ENCODE measurements at places on chromosomes 1 and 21.

DNA sequence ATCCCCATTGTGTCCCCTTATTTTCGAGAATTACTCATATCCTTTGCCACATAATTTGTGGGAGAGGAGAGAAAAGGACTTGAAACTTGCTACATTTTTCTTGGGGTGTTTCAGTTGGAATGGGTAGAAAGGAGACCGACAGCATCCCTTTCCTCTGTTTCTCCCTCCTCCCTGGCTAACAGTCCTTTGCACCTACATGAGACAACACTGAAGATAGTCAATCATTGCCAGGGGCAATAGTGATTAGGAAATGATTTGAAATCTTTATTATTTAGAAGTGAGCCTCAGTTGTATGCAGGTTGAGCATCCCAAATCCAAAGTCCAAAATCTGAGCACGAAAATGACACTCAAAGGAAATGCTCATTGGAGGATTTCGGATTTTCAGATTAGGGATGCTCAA, 7.8 kb upstream of the TARS2 start:
- no peak for DNase-seq

GRCh38 chr1:10759413-10760200, 36.8 kb downstream of the CASZ1 start:
- no peak for DNase-seq

DNA sequence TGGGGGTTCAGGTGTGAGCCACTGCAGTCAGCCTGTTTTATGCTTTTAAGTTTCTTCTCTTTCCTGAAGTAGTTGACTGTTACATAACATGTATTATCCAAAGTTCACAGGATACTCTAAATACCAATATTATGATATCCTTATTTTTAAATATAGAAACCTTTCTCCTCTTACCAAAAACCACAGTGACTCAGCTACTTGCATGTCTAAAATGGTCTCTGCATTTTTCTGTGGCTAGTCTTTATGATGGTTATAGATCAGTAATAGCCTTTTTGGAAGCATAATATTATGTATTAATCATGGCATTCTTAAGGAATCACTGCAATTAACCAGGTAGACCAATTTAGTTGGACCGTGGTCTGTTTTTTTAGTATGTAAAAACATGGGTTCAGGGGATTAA, 210.8 kb upstream of the CACYBP start:
- DNase-seq: no peak

DNA sequence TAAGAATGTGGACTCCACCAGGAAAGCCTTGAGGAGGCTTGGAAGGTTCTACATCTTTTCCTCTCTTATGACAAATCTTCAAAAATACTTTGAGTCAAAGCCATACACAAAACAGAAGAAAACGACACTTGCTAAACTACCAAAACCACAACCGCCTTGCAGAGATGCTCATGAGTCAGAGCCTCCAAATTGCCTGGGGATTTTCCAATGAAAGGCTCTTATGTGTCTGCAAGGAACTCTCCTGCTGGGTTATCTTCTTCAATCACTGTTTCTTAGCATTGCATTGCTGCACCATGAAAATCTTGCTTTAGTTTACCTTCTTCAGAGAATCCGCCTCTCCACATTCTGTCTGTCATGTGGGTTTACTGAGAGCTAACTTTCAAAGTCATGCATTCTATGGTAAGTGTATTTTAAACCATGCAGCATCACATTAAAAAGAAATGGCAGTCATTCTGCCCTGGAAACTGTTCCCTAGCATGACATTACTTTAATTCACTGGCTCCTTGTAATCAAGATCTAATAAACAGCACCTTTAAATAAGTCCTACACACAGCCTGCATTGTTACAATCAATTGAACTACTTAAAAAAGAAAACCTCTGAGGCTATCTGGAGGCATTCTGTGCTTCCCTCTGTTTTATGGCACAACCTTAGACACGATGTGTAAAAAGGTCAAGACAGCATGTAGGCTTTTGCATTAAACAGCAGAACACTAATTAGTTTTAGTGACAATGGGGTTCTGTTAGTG, 210.0 kb upstream of the FOXD3 start:
- DNase-seq: no peak

GRCh38 chr1:193486671-193487229, 300.3 kb upstream of the B3GALT2 start:
- no peak for DNase-seq

DNA sequence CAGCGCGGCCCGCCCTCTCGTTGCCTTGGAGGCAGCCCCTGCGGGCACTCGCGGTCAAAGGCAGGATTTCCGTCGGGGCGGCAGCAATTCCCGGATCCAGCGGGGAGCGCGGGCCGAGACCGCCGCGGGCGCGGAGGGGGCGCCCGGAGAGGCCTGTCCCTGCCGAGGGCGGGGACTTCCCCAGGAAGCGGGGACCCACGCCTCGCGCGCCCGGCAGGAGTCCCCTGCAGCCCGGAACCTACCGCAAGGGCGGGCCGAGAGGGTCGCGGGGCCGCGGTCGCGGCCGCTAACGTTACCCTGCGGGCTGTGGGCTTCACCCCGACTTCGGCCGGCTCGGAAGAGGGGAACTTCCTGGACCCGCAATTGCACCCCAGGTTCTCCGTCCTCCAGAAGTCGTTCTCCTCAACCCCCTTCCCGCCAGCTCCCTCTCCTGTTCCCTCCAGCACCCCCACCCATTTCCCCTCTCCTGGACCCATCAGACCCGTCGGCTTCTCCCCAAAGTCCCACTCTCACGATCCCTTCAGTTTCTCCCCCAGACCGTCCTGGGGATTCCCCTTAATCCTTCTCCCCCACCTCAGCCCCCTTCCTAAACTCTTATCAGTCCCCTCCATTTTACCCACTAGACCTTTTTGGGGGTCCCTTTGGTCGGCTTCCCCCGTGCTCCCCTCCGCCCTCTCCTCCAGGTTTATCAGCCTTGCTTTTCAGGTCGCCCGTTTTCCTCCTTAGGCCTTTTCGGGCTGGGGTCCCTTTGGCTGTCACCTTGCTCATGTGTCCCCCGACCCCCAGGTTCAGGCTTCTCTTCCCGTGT, 604 bp downstream of the FGR start:
- no peak for DNase-seq

DNA sequence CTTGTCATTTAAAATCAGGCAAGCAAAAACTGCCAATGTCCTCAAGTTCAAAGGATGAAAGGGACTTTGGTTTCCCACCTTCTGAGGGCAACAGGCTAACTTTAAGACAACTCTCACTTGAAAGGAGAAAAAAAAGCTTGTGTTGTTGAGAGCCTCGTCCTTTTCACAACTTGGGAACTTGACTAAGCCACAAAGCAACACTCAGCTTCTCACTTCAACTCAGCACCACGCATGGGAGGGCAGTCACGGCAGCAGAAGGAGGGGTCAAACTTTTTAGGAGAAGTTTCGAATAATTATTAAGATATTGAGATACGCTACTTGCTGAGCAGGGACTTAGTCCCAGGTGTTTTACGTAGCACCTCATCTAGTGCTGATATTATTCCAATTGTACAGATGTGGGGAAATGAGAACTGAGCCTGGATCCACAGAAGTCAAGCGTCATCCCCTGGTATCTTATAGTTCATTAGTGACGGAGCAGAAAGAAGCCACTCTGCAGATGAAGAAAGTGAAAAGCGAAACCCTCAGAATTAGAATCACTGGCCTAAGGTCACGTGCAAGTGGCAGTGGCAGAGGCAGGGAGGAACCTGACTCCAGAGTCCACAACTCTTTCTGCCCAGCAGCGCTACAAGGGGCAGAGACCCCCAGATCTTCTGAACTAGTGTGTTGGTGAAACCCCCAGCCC, 83.6 kb downstream of the JAK1 start:
- DNase-seq: no peak

DNA sequence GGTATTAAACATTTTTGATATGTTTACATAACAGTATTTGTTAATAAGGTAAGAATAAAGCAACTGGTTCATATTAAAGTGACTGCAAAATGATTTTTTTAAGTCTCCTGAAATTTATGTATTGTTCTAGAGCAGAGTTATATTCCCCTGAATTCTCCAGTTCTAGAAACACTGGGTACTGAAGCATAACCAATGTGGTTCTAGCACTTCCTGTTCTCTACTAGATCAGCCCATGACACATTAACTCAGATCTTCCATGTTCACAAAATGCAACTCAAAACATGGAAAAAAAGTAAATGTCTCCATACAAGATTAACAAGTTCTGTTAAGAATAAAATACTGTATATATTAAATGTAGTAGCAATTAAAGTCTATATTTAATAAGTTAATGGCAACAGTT, 3.9 kb downstream of the NEGR1 start:
- DNase-seq: no peak

DNA sequence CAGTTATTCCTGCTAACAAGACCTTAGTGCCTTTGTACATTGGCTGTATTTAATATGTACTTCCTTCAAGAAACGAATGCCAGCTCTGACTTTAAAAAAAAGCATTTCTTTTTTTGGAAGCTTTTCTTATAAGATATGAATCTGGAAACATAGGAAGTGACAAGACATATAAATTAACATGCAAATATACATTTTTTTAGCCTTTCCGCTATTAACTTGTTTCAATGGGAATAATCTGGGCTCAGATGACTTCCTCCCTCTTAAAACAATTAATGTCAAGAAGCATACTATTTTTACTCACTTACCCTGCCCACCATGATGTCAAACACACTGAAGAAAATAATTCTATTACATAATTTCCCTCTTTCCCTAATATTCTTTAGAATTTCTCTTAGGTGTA, 1.4 kb downstream of the DENND1B start:
- DNase-seq: no peak

- DNase-seq: no peak
These were observed 10.6 kb upstream of the MYSM1 start for GRCh38 chr1:58710190-58711085.

GRCh38 chr1:2379733-2380404, 11.5 kb downstream of the MORN1 start:
- no peak for DNase-seq

DNA sequence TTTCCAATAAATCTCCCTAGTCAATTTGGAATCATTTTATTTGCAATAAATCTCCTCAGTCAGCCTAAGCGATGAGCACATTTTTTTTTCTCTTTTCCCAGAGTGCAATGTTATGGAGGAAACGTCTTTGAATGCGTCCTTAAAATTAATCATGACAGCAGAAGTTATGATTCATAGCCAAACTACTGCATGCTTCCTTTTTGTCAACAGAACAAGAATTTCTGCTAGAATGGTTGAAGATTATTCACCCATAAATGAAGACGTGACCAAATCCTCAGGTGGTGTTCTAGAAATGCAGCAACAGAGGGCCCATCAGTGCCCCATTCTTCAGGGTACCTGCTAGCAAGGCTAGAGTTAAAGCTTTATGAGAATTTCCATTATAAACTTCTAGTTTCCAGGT, 407.9 kb upstream of the PKN2 start:
- no peak for DNase-seq

GRCh38 chr21:19724081-19724480, 1274.1 kb upstream of the NCAM2 start:
- no peak for DNase-seq

DNA sequence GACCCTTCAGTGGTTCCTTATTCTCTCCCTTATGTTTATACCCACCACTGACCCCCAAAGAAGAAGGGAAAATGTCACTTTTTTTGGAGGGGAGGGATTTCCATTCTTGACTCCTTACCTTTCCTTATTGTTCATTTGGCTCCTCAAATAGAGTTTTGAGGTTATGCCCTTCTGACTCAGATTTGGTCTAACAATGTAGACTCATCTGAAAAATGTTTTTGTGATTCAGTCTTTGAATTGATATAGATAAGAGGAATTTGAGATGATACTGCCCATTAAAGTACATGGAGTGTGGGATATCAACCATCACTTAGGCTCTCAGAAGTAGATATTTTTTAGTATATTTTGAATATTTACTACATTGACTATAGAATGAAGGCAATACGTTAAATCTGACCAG, 16.1 kb downstream of the USP1 start:
- no peak for DNase-seq

DNA sequence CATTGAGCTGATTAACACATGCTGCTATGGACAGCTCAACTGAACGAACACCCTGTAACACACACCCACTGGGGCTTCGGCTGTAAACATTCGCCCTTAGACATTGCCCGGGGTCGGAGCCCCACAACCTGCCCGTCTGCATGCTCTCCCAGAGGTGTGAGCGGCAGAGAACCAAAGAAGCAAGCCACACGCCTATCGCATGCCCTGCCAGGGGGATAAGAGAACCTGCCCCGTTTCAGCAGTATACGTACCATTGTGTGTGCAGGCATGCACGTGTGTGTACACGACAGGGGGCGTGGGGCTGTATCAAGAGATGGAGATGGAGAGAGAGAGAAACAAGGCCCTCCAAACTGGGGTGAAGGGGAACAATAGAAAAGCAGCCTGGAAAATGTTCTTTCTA, 9.9 kb upstream of the DESI2 start:
- DNase-seq: no peak

- DNase-seq: no peak
These were observed 8.8 kb upstream of the PLXNA2 start for GRCh38 chr1:208252836-208253576.

- DNase-seq: no peak
These were observed 110.2 kb downstream of the EIF4G3 start for GRCh38 chr1:21066356-21067012.

GRCh38 chr1:10308001-10308400, 90.9 kb upstream of the PGD start:
- no peak for DNase-seq

DNA sequence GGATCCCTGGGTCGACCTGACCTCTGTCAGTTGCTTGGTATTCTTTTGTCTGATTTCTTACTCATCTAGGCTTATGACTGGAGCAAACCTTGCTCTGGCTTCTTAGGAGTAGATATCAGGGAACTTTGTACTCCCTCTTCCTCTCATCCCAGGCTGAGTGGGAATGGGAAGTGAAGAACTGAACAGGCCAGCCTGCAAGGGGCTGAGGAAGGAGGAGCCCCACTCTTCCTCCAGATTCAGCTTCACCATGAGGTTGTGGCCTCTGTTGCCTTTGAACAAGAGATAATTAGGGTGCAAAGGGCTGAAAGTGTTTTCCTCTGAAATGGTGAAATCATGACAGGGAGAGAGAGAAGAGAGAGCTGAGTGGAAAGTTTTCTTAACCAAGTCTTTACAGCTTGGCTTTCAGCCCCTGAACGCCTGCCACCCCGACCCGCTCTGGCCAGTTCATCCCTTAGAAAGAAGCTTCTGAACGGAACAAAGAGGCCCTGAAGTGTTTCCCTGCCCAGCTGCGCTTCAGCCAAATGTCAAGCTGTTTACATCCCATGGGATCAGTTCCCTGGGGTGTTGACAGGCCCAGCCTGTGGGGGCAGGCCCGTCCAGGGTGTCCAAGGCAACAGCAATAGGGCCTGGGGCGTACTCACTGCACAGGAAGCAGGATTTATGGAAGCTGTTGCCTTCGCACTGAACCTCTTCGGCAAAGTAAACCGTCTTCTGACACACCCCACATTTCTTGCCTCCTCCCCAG, 11.2 kb downstream of the CSRP1 start:
- DNase-seq: no peak

DNA sequence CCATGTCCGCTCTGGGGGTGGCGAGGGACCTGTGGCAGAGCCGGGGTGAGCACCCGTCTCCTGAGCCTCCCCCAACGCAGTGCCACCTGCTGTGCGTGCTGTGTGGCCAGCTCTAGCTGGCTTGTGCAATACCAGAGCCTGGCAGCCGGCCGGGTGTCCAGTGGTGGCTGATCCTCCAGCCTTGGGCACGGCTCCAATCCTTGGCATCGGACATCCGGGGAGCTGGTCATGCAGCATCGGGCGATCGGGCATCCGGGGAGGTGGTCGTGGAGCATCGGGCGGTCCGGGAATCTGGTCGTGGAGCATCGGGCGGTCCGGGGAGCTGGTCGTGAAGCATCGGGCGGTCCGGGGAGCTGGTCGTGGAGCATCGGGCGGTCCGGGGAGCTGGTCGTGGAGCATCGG, 8.1 kb downstream of the SLX9 start:
- no peak for DNase-seq

- no peak for DNase-seq
These were observed 28.3 kb downstream of the SUCO start for GRCh38 chr1:172561252-172561651.

- DNase-seq: no peak
These were observed 356.8 kb upstream of the B3GALT2 start for GRCh38 chr1:193543259-193543658.
